ENCODE measurements at places on chromosomes 3 and 15.

- DNase-seq: no peak
Observed at GRCh38 chr15:69663441-69663840, 210.8 kb downstream of the RPLP1 start.

DNA sequence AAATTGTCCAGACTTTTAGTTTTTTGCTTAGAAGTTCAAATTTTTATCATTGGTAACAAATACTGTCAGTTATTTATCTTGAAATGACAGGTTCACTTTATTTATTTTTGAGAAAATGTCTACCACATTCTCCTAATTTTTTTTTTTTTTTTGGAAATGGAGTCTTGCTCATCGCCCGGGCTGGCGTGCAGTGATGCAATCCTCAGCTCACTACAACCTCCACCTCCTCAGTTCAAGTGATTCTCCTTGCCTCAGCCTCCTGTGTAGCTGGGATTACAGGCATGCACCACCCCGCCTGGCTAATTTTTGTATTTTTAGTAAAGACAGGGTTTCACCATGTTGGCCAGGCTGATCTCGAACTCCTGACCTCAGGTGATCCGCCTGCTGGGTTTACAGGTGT, 16.1 kb upstream of the EBLN2 start:
- DNase-seq: no peak

- DNase-seq: no peak
Observed at GRCh38 chr15:77021803-77022381, 27.0 kb downstream of the PSTPIP1 start.

DNA sequence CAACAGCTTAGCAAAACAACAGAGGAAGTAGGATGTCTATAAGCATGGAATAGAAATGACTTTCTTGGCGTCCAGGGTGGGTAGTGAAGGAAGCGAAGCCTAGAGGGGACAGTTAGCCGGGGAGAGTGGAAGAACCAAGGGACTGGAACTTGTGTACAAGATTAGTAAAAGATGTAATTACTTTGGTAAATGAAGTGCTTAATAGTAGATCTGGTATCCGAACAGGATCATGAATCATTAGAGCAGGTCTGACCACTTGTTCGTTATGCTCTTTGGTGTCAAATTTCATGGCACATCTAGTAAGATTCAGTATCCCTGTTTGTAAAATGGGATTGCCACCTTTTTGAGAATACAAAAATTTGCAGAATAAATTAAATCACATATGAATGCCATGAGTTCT, 112.5 kb upstream of the MLF1 start:
- DNase-seq: no peak

DNA sequence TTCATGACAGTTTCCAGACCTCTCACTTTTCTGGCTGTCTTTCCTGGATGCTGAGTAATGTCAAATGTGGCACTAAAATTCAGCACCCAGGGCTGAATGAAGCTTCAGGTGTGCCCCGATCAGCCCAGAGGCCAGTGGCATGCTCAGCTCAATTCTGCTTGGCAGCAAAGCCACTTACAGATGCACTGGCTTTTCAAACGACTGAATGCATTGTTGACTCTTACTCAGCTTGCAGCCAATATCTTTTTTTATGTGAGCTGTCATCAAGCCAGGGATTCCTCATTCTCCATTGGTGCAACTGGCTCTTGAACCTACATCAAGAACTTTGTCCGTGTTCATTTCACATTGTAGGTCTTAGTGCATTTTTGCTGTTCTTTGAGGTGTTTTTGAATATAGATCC, 60.7 kb downstream of the ZDHHC19 start:
- no peak for DNase-seq

DNA sequence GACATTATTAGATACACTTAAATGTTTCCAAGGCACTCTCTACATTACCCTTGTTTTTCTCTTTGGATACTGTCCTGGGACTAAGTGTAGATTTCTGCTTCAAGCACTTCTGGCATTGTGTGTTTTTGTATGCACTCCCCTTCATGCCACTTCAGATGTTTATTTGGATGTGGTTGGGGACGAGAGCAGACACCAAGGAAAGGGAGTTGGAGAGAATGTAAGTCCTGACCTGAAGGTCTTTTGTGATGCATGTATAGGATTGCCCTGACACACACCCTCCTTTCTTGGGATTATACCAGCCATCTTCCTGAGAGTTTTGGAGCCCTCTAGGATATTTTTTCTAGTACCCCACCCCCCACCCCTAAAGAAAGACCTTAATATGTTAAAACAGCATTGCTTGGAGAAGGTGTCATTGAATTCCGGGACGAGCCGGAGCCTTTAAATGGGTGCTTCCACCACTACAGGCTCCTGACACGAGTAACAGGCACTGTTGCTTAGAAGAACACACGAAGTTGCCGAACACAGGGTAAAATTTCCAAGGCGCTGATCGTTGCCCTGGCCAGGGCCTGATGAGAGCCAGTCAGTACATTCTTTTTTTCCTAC, 22.7 kb downstream of the PSMD6 start:
- no peak for DNase-seq

DNA sequence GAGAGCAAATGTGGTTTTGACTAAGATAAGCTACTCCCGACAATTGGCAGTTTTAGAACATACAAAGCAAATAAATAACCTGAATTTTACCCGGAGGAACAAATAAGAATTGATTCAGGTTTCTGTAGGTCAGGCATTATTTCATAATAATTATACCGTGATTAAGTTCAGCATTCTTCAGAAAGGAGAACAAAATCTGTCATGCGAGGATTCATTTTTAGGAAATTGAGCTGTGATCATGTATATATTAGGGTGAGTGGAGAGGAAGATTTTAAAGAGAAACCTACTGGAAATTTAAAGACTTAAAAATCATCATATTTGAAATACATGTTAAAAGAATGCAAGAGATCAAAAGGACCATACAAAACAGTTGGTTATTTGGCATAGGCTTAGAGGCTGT, 20.5 kb downstream of the ZNF609 start:
- no peak for DNase-seq

DNA sequence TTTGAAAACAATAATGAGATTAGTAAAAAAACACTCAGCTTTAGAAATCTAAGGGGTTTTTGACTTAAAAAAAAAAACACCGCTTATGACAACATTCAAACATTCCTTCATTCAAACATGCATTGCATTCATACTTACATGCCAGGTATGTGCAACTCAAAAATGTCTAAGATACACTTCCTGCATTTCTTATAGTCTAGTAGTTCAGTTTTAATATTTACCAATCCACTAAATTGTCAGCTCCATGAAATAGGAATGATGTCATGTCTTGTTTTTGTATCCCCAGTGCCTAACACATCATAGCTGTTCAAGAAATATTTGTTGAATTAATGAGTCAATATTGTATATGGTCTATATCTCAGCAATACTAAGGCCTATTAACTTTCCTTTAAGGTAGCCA, 51.7 kb downstream of the EIF4E3 start:
- DNase-seq: no peak

DNA sequence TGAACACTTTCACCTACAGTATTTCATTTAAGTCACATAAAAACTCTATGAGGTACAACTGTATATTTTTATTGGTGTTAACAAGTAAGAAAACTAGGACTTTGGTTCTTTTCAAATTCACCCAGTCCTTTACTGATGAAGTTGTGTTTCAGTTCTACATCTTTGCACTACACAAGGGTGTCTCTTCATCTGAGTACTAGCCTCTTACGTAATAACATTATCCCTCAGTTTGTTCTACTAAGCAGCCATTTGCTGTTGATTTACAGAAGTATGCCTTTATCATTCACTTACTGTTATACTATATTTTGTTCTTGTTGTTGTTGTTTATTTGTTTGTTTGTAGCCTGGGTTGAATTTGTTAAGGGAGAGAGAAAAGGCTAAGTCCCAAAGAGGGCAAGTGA, 311.9 kb downstream of the PLOD2 start:
- no peak for DNase-seq

DNA sequence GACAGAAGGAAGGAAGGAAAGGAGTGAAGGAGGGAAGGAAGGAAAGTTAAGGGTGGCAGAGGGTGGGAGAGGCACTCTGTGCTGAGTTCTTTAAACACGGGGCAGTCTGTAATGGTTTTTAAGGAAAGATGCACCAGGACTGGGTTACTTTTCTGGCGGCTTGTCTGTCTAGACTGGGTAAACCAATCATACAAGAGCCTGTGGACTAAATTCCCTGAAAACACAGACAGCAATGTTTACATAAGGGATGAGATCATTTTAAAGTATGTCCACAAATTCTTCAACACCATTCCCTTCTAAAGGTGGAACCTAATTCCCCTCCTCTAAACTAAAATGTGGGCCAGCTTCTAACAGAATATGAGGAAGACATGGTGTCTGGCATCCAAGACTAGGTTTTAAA, 235.5 kb upstream of the IGF1R start:
- no peak for DNase-seq

DNA sequence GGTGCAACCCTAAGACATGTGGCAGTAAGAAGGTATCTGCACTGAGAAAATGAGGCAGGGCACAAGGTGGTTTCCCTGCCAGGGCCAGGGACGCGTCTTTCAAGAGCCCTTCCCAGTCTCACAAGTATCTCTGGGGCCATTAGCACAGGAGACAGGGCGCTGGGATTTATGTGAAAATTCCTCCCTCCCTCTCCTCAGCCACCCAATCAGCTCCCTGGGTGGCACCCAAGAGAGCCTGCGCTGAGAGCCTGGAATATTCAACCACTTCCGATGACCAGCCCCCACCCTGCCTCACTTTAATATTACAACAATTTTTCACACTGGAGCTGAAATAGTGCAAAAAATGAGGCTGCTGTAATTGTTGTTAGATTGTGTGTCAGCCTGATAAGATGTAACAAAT, 26.1 kb downstream of the SEC61A1 start:
- no peak for DNase-seq

- no peak for DNase-seq
Observed at GRCh38 chr15:32981536-32981935, 213.0 kb downstream of the FMN1 start.

- DNase-seq: no peak
Observed at GRCh38 chr3:173770011-173770410, 372.5 kb downstream of the NLGN1 start.

DNA sequence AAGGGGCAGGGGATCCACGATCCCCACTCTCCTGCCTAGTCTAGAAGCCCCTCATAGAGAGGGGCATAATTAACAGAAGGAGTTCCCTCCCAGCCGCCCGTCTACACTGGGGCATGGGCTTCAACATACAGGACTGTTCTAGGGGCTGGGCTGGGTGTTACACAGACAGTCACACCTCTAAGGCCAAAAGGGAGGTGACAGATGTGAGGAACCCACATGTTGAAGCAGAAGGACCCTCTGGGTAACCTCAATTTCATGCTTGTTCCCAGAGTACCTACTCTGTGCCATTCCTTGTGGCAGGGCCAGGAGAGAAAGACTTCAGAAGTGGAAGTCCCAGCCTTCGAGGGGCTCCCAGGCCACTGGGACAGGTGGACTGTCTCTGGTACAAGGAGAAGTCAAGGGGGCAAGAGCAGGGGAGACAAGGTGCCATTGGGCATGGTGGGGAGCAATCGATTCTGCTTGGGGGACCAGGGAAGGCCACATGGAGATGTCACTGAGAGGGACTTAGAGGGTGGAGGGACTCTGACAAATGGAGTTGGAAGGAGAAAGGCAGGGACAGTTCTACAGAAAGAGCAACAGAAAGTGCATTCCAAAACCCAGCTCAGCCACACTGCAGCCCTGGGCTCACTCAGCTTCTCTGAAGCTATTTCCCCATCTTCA, 71.3 kb downstream of the CPN2 start:
- DNase-seq: no peak

- DNase-seq: no peak
Observed at GRCh38 chr3:23136054-23136453, 67.1 kb upstream of the UBE2E2 start.

DNA sequence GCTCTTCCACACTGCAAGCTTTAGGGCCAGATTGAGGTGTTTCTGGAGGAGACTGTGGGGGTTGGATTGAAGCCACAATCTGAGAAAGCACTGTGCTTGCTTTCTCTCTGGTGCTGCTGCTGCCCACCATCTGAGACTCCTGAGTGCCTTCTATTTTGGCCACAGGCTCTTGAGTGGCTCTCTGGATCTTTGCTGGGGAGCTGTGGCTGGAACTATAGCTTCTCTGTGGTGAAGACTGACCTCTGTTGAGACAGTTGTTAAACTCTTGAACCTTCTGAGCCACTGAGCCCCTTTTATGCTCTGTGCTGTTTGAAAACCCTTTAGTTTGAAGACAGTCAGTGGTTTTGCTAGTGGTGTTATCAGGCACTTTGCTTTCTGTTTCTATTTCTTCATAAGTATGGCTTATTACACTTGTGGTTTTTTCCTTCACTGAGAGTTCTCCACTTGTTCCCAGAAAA, 108.7 kb upstream of the TSPAN3 start:
- DNase-seq: peak; percentile 17

GRCh38 chr3:127991681-127992080, 60.6 kb upstream of the SEC61A1 start:
- DNase-seq: no peak
